ENCODE measurements at places on chromosomes 5 and 9.
A peak's percentile ranks its signal among the peaks of the same experiment; 100 is the strongest.

- DNase-seq = no peak
These were observed 42.0 kb downstream of the SSBP2 start for GRCh38 chr5:81708889-81709288.

DNA sequence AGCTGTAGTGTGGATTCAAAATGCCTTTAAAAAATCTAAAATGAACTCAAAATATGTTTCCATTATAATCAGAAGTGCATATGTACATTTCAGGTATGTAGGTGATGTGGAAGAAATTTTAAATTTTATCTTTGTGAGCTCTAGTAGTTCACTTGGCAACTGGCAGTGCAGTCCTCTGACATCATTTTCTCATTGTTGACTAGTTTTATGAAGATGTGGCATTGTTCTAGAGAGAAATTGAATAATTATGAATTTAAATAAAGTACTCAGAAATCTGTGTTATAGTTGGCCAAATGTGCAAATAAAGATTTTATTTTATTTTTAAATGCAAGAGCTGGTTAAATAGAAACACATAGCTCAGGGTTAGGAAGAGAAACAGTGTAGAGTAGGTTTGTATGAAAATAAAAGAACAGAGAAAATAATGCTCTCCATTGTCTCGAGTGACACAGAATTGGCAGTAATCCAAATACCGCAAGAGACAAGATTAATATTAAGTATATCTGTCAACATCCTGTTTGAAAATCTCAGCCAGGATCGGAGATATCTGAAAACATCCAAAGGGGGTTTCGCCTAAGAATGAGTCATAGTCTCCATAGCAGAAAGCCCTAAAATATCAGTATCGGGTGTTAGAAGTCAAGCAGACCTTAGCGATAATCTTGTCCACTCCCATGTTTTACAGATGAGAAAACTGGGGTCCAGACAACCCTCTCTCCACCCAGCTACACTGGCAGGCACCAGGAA is 189.4 kb downstream of the CCDC192 start:
- DNase-seq = peak; percentile 61

GRCh38 chr5:140673187-140673976 is at the start of gene DND1:
DND1 (minus strand) TSS chr5:140673576; CDS start chr5:140673542, 34 bp downstream.
- DNase-seq = no peak

GRCh38 chr5:6359555-6360322 is 18.6 kb downstream of the MED10 start:
- DNase-seq = no peak

- DNase-seq = no peak
These were observed 124.7 kb downstream of the GABBR2 start for GRCh38 chr9:98584059-98584458.

GRCh38 chr9:21505425-21506179 is 23.5 kb upstream of the IFNE start:
- no peak for DNase-seq

DNA sequence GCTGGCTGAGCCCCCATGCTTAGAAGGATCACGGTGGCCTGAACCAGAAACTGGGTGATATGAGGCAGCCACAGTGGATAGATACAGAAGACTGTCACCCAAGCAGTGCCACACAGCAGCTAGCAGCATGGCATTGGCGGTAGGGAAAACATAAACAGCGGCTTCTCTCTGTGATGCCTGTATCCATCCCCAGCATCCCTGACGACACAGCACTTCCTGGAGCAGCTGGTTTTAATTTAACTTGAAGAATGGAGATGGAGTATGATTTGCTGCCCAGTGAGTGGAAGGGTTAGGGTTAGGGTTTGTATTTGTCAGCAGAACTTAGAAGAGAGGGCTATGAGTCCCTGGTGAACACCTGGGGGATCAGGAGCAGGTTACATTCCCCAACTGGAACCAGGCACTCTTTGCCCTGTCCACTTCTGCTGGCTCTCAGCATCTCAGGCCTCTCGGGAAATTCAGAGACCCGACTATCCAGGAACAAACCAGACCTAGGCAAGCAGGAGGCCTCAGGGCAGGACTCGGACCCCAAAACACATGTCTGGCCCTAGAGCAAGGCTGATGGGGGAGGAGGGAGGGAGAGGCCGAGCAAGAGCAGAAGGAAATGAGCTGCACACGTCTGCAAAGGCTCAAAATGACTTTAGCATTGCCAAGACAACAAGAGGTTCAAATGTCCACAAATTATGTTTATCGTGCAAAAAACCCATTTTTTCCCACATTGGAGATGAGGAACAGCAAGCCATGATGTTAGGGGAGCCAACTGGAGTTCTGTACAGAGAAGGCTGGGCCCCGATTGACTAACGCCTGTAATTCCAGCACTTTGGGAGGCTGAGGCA is 6.5 kb upstream of the GGTA1 start:
- no peak for DNase-seq

DNA sequence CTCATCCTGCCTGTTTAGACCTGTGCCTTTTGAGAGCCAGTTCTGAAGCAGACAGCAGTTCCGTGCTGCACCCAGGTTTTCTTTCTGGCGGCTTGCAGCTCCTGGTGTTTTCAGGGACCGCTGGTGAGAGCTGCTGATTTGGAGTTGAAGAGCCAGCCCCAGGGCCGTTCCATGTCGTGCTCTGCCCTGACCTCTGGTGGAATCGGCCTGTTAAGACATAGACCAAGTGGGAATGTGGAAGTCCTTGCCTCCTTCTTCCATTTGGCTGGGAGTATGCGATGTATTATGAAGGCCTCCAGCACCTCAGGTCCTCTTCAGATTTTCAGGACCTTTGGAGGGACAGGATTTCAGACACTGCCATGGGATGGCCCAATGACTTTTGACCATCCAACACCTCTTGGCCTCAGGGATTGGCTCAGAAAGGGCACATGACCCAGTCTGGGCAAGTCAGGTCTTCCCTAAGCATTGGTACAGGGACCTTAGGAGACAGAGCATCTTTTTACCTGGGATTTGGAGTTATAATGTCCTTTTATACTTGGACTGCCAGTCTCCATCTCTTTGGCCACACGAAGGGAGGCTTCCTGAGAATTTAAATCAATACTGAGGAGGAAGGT is 136.1 kb upstream of the CLINT1 start:
- no peak for DNase-seq

DNA sequence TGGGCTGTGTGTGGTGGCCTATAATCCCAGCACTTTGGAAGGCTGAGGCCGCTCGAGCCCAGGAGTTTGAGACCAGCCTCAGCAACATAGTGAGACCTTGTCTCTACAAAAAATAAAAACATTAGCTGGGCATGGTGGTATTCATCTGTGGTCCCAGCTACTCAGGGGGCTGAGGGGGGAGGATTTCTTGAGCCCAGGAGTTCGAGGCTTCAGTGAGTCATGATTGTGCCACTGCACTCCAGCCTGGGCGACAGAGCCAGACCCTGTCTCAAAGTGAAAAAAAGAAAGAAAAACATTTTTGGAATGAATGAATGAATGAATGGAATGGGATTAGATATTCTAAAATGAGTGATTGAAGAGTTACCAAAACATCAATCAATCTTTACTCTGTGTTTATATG is 85.8 kb downstream of the FGF1 start:
- no peak for DNase-seq

DNA sequence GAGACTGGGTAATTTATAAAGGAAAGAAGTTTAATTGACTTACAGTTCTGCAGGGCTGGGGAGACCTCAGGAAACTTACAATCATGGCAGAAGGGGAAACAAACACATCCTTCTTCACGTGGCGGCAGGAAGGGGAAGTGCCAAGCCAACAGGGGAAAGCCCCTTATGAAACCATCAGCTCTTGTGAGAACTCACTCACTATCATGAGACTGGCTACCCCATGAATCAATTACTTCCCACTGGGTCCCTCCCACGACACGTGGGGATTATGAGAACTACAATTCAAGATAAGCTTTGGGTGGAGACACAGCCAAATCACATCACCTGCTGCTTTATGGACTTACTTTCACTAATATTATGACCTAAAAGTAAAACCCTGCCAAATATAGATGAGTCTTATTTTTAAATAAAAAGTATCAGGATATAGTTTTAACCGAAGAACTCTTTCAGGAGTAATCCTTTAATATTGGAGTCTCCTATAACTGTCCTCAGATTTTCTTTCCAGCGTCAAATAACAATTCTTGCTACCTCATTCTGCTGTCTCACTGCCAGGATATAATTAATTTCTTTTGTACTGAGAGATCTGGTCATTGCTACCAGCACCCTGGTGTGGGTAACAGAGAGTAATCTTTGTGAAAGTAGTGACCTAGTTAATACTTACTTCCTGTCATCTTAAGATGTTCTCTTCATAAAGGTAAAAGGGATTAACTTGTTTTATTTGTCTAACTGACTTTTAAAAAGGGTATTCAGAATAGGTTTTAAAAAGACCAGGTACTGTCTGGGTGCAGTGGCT is 68.6 kb downstream of the NLN start:
- DNase-seq = no peak

- no peak for DNase-seq
These were observed 27.1 kb downstream of the NR5A1 start for GRCh38 chr9:124479947-124480620.

DNA sequence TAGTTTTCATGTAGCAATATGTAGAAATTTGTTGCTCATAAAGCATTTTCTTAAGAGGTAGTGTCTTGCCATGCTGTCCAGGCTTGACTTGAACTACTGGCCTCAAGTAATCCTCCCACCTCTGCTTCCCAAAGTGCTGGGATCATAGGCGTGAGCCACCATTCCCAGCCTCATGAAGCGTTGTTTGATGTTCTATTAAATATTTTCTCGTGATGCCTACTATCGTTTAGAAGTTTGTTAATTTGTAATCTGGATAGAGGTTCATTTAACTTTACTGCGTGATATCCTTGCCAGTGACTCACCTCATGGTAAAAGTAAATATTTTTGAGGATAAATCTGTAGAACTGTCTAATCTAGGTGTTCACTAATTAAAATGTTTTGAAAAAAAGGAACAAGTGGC is 82.6 kb downstream of the VCAN start:
- DNase-seq = no peak

DNA sequence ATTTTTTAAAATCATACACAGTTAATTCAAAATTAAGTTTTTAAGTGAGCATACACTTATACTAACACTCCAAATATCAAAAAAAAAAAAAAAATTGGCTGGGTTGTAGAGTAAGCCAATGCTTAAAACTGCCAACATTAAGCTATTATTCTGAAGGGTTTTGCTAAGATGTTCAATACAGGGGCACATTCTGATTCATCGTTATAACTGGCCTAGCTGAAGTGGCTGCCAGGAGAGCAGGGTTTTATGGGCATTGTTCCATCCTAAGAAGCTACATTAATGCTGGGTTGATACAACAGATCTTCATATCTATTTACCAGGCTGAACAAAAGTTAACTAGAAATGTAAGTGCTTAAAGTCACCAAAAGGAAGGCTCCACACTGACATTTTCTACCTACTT is 13.4 kb downstream of the ELAVL2 start:
- DNase-seq = no peak

GRCh38 chr9:134909511-134910481 is 7.9 kb downstream of the FCN1 start:
- no peak for DNase-seq

GRCh38 chr9:113349445-113350094 is at the start of gene BSPRY:
BSPRY (plus strand) TSS chr9:113349541; CDS start chr9:113349580, 39 bp downstream.
- DNase-seq = no peak

DNA sequence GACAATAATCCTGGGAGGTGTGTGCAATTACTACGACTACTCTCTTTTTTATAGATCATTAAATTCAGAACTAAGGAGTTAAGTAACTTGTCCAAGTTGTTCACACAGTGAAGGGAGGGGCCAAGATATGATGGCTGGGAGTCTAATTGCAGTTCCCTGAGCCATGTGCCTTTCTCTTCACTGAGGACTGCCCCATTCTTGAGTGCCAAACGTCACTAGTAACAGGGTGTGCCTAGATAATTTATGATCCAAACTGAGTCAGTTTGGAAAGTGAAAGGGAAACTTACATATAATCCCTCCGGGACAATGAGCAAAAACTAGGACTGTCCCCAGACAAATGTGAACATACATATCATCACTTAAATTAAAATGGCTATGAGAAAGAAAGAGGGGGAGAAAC is 20.2 kb downstream of the IL7R start:
- no peak for DNase-seq

- DNase-seq = no peak
These were observed 8.1 kb downstream of the MCIDAS start for GRCh38 chr5:55218967-55219366.

GRCh38 chr5:1800472-1801221 is 560 bp upstream of the NDUFS6 start:
- DNase-seq = no peak

- no peak for DNase-seq
These were observed 9.7 kb downstream of the NR2F1-AS1 start for GRCh38 chr5:93571114-93571949.

DNA sequence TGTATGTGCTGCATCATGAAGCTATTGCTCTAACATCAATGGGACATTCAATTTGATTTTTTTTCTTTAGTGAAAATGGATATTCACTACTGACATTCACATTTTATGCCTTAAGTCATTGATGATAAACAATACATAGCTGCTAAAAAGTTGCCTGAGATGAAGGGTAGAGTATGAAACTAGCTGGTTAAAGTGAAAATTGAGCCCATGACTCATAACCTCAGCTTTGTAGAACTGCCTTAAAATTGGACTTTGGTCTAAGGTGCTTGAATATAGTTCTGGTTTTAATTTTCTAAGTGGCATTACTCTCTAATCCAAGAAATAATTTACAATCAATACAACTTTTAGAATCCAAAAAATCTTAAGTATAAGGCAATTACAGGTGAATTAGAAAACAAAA is 740.4 kb upstream of the RIOK2 start:
- DNase-seq = no peak

GRCh38 chr5:177103523-177104253 is 17.0 kb downstream of the FGFR4 start:
- no peak for DNase-seq

- DNase-seq = no peak
These were observed 401.8 kb upstream of the ADAMTS16 start for GRCh38 chr5:4738298-4738697.

GRCh38 chr5:111973961-111974360 is 217.0 kb upstream of the NREP start:
- no peak for DNase-seq

DNA sequence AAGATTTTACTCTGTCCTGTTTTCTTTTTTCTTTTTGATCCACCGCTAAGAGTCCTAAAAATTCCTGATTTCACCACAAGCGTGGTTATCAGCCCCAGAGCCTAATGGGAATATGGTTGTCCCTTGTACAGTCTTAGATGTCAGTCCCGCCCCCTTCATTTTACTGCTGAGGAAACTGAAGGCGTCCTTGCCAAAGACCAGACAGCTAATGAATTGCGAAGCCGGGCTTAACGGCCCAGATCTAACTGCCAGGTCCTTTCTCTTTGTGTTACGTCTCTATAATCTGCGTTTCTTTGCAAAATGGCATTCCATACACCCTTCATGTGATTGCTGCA is 497 bp downstream of the NSA2 start:
- no peak for DNase-seq
